Fibroblast of lung (primary cell): ENCODE measurements at places on chromosomes 4 and X. TPM values are rescaled to one million over a fixed set of nuclear protein-coding genes. Genes with fewer than 3 reads are reported as not detected.

The PHEX gene
- 0.43 and 1.2 TPM in 2 replicates for polyA plus RNA-seq

The CNGA1 gene
- not detected in 2 replicates for polyA plus RNA-seq

The SNCA gene
- polyA plus RNA-seq = 0.95 and 5.6 TPM in 2 replicates

The FAM9B gene
- not detected in 2 replicates for polyA plus RNA-seq

The RAB41 gene
- not detected in 2 replicates for polyA plus RNA-seq

The ARMCX2 gene
- polyA plus RNA-seq = 43.2 and 66.2 TPM in 2 replicates

The SLIT2 gene
- 25.8 and 27.8 TPM in 2 replicates for polyA plus RNA-seq

The KCND1 gene
- polyA plus RNA-seq = 0.25 and 0.41 TPM in 2 replicates

The KLB gene
- not detected in 2 replicates for polyA plus RNA-seq

The GABRB1 gene
- 0.05 and 0.23 TPM in 2 replicates for polyA plus RNA-seq

The PGAM4 gene
- 0.39 and 0.47 TPM in 2 replicates for polyA plus RNA-seq

The DRD5 gene
- not detected in 2 replicates for polyA plus RNA-seq

The ZIC3 gene
- polyA plus RNA-seq = not detected in 2 replicates

The ZFP92 gene
- 0.06 and 0.09 TPM in 2 replicates for polyA plus RNA-seq

The UTP3 gene
- 20.4 and 26.9 TPM in 2 replicates for polyA plus RNA-seq

The COQ2 gene
- 16.7 and 23.8 TPM in 2 replicates for polyA plus RNA-seq

The SORCS2 gene
- polyA plus RNA-seq = 0.21 and 0.41 TPM in 2 replicates

The MAB21L2 gene
- polyA plus RNA-seq = 0.02 and 0.06 TPM in 2 replicates

The ADRA2C gene
- polyA plus RNA-seq = 0.12 and 0.30 TPM in 2 replicates

The ASB11 gene
- polyA plus RNA-seq = not detected in 2 replicates

The AMTN gene
- not detected in 2 replicates for polyA plus RNA-seq

The CFAP47 gene
- polyA plus RNA-seq = not detected in 2 replicates

The MAGEB16 gene
- not detected in 2 replicates for polyA plus RNA-seq

The CDS1 gene
- polyA plus RNA-seq = 0.08 and 0.10 TPM in 2 replicates

The VCX2 gene
- not detected in 2 replicates for polyA plus RNA-seq

The LRP2BP gene
- 0.03 and 0.05 TPM in 2 replicates for polyA plus RNA-seq

The TAPT1 gene
- 9.9 and 18.7 TPM in 2 replicates for polyA plus RNA-seq

The STARD8 gene
- polyA plus RNA-seq = 0.76 and 1.1 TPM in 2 replicates

The NAAA gene
- 32.4 and 39.9 TPM in 2 replicates for polyA plus RNA-seq

The OPHN1 gene
- polyA plus RNA-seq = 2.9 and 3.9 TPM in 2 replicates

The LDB2 gene
- polyA plus RNA-seq = 41.6 and 65.2 TPM in 2 replicates

The TRIML2 gene
- polyA plus RNA-seq = 0.05 TPM in 1 of 2 replicates, not detected in the other

The BGN gene
- 21.4 and 61.7 TPM in 2 replicates for polyA plus RNA-seq

The CLDN2 gene
- 0.02 TPM in 1 of 2 replicates, not detected in the other for polyA plus RNA-seq

The USP27X gene
- polyA plus RNA-seq = 2.2 and 2.6 TPM in 2 replicates

The REELD1 gene
- 0.02 TPM in 1 of 2 replicates, not detected in the other for polyA plus RNA-seq

The SMIM31 gene
- not detected in 2 replicates for polyA plus RNA-seq

The IL9R gene
- polyA plus RNA-seq = not detected in 2 replicates

The C4orf36 gene
- polyA plus RNA-seq = 0.98 and 1.5 TPM in 2 replicates

The XIAP gene
- polyA plus RNA-seq = 21.5 and 21.8 TPM in 2 replicates

The UGT8 gene
- polyA plus RNA-seq = 0.03 TPM in 1 of 2 replicates, not detected in the other

The IL2 gene
- polyA plus RNA-seq = not detected in 2 replicates

The ENOX2 gene
- polyA plus RNA-seq = 9.2 and 12.9 TPM in 2 replicates

The TMPRSS11E gene
- polyA plus RNA-seq = not detected in 2 replicates

The RAB40AL gene
- polyA plus RNA-seq = 0.06 and 0.12 TPM in 2 replicates

The PAK3 gene
- polyA plus RNA-seq = 0.19 and 1.2 TPM in 2 replicates

The SGCB gene
- 55.3 and 72.2 TPM in 2 replicates for polyA plus RNA-seq

The SLC6A8 gene
- polyA plus RNA-seq = 7.7 and 13.2 TPM in 2 replicates

The STAP1 gene
- polyA plus RNA-seq = not detected in 2 replicates

The FGF16 gene
- polyA plus RNA-seq = not detected in 2 replicates

The CD99 gene
- polyA plus RNA-seq = 477 and 551 TPM in 2 replicates
